Cardiac septum (tissue), 1 donor: ENCODE measurements at places on chromosomes 3 and 15.
A peak's percentile ranks its signal among the peaks of the same experiment; 100 is the strongest.

- DNase-seq: no peak
These were observed 534.4 kb downstream of the ZNF385D start for GRCh38 chr3:21216598-21216997.

- DNase-seq: peak; percentile 92
These were observed 9.2 kb upstream of the ATP8B4 start for GRCh38 chr15:50128266-50128665.

- DNase-seq: no peak
These were observed 204.0 kb upstream of the NSMCE3 start for GRCh38 chr15:29473621-29474105.

GRCh38 chr15:91866971-91867372 is 13.5 kb downstream of the SLCO3A1 start:
- DNase-seq: peak; percentile 88

GRCh38 chr3:181565416-181565815 is 146.3 kb upstream of the SOX2 start:
- no peak for DNase-seq
